ENCODE measurements at places on chromosomes 7 and 10. TPM values are rescaled to one million over a fixed set of nuclear protein-coding genes. Genes with fewer than 3 reads are reported as not detected.

- DNase-seq, result no peak
These were observed 165.0 kb downstream of the SLIT1 start for GRCh38 chr10:97020452-97021400.

DNA sequence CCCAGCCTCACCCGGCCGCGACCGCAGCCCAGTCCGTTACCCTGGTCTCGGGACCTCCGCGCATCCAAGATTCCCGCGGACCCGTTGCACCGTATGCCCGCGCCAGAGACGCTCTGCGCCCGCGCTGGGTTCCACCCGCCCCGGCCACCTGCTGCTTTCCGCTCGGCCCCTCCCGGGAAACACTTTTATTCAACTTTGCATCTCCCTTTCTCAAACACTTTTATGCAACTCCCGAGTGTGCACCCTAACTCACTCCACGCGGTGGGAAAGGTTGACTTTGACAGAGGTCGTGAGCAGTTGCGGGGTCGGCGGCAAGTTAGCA is at the start of gene ODAD2:
Gene ODAD2, minus strand, starts transcription at position 126 of the 322 bp plus-strand sequence. CDS start 3,937 bp downstream, outside the sequence.
- no peak for DNase-seq

DNA sequence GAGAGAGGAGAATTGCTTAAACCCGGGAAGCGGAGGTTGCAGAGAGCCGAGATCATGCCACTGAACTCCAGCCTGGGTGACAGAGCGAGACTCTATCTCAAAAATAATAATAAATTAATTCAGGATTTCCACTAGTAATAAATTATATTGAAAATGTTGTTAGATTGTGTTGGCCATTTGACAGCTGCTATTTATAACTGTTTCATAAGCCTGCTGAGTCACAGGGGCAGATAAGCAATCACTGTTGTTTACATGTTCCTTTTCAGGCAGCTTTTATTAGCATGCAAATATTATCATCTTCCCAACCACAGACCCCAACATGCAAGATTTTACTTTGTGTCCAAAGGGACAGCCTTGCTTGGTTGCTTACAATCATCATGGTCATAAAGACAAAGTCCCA is 49.5 kb upstream of the ZNF138 start:
- no peak for DNase-seq

GRCh38 chr7:66518151-66518691 is 110.5 kb upstream of the KCTD7 start:
- no peak for DNase-seq

GRCh38 chr7:105015390-105015965 is 1.5 kb downstream of the KMT2E start:
- no peak for DNase-seq

DNA sequence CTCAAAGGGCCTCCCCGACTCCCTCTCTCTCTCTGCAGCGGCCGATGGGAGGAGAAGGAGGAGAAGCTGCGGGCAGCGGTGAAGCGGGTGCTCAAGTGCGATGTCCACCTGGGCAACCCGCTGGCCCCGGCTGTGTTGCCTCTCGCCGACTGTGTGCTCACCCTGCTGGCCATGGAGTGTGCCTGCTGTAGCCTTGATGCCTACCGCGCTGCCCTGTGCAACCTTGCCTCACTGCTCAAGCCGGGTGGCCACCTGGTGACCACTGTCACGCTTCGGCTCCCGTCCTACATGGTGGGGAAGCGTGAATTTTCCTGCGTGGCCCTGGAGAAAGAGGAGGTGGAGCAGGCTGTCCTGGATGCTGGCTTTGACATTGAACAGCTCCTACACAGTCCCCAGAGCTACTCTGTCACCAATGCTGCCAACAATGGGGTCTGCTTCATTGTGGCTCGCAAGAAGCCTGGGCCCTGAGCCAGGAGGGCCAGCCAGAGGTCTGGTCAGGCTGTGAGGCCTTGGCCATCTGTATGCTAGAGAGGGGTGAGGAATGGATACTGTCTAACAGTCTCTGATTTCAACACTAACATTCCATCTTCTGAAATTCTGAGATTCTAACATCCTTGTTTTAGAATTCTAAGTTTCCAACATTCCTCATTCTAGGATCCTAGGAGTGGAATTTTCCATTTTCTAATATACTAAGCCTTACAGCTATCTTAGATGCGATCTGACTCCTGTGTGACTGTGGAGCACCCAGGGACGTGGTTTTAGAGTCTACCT is 3.6 kb downstream of the INMT start:
- no peak for DNase-seq

- no peak for DNase-seq
These were observed 13.6 kb downstream of the GIMAP4 start for GRCh38 chr7:150580638-150581394.

GRCh38 chr10:92541583-92541982 is 32.3 kb downstream of the IDE start:
- no peak for DNase-seq

DNA sequence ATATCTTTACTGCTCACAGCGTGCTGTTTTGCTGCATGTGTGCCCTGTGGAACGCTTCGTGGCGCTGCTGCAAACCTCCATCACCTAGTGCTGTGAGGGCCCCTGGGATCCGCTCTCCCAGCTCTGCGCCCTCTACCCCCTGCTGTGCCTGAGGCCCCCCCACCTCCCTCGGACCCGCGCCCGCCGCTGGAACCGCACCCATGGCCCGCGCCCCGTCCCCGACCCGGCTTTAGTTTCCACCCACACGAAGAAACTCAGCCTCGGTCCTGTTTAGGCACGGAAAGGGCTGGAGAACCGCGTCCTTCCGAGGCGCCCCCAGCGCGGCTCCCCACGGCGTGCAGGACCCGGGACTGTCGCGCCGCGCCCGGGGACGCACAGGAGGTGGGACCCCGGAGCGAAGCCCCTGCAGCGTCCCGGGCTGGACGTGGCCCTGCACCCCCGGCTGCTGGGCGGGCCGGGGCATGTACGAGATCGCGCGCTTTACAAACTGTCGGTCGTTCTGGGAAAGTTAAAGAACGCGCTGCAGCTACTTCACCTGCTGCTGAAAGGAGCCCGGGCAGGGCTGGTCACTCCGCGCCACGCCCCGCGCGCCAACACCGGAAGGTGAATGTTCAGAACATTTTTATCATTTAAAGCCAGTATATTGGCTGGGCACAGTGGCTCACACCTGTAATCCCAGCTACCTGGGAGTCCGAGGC is 54.3 kb downstream of the BMS1 start:
- DNase-seq, result no peak

KCNH2 gene
- 2.2 TPM for total RNA-seq

CYP2C19 gene
- not detected for total RNA-seq

IFIT1B gene
- 6.3 TPM for total RNA-seq

All from spleen (tissue), 13 donors.